CD4-positive, CD25-positive, alpha-beta regulatory T cell (primary cell): ENCODE measurements at places on chromosomes 16 and 17.

DNA sequence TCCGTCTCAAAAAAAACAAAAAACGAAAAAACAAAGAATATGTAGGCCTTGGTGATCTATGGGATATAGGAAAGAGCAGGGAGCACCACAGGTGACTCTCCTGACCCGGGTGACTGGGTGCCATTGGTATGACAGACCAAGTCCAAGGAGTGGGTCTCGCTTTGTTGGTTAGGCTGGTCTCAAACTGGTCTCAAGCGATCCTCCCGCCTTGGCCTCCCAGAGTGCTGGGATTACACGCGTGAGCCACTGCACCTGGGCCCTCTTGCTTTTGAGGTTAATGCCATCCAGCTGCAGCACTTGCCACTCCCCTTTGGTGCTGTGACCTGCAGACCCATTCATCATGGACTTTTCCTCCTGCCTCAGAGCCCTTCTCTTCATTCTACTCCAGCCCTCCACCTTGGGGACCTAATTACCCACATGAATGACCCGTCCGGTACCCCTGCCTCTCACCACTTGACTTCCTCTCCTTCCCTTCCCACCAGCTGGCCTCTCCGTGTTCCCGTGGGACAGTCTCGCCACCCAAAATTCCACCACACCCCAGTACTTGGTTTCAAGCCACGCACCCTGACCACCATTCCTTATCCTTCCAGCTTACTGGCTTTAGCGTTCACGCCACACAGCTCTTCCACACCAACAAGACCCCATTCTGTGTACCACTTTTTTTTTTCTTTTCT is 3.2 kb upstream of the UBE2G1 start:
- DNase-seq = no peak

- no peak for DNase-seq
Measured at GRCh38 chr17:79648181-79648831, 37.5 kb upstream of the RBFOX3 start.

DNA sequence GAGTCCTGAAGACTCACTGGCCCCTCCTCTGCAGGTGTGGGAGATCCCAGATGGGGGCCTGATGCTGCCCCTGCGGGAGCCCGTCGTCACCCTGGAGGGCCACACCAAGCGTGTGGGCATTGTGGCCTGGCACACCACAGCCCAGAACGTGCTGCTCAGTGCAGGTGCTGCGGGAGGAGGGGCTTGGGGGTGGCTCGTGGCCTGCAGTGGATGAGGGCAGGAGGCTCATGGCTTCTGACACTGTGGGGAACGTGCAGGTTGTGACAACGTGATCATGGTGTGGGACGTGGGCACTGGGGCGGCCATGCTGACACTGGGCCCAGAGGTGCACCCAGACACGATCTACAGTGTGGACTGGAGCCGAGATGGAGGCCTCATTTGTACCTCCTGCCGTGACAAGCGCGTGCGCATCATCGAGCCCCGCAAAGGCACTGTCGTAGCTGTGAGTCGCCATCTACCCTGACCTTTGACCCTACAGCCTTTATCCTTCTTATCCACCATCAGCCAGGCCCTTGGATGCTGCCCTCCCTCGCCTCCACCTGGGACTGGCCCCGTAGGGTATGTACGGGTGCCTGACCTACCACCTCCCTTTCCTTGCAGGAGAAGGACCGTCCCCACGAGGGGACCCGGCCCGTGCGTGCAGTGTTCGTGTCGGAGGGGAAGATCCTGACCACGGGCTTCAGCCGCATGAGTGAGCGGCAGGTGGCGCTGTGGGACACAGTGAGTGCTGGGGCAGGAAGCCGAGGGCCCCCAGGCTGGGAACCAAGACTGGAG is 3.6 kb downstream of the CORO1A start:
- DNase-seq = peak; percentile 85

- DNase-seq = no peak
Measured at GRCh38 chr17:19317359-19318095, 45.0 kb downstream of the B9D1 start.

DNA sequence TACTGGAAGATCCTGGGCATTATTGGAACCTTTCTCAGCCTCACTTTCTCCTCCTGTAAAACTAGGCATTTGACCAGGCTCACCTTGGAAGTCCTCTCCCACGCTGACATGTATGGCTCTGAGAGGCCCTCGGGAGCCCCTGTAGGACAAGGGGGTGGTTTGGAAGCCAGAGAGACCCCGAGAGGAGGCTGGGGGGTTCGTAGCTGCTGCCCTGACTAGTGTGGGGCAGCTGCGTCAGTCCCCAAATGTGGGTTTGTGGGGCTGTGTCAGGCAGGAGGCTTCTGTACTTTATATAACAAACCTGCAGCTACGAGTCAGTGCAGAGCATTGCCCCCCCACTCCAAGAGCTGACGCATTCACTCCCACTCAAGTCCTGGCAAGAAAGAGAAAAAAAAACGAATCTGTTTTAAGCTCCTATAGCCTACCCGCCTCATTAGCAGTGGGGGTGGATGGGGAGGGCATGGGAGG is 1.8 kb downstream of the CX3CL1 start:
- DNase-seq = no peak

DNA sequence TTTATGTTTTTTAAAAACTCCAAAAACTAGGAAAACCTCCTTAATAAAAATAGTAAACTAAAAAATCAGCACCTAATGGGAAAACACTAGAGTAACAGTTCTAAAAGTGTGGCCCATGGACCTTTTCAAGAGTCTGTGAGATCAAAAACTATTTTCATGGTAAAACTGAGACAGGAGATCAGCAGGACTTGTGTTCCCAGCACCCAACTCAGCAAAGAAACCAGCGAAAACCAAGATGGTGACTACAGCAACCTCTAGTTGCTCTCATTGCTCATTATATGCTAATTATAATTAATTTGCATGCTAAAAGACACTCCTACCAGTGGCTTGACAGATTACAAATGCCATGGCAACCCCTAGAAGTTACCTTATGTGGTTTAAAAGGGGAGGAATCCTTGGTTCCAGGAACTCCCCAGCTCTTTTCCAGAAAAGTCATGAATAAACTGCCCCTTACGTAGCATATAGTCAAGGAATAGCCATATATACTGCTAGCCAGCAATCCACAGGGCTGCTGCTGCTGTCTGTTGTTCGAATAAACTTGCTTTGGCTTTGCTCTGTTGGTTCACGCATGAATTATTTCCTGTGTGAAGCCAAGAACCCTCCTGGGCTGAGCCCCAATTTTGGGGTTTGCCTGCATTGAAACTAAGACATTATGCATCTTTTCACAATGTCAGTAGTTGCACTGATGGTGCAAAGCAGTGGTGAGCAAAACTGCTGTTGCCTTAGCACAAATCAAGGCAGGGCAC is 12.4 kb downstream of the CMTR2 start:
- DNase-seq = no peak

GRCh38 chr16:88694221-88695087 is 8.1 kb upstream of the SNAI3 start:
- DNase-seq = no peak

DNA sequence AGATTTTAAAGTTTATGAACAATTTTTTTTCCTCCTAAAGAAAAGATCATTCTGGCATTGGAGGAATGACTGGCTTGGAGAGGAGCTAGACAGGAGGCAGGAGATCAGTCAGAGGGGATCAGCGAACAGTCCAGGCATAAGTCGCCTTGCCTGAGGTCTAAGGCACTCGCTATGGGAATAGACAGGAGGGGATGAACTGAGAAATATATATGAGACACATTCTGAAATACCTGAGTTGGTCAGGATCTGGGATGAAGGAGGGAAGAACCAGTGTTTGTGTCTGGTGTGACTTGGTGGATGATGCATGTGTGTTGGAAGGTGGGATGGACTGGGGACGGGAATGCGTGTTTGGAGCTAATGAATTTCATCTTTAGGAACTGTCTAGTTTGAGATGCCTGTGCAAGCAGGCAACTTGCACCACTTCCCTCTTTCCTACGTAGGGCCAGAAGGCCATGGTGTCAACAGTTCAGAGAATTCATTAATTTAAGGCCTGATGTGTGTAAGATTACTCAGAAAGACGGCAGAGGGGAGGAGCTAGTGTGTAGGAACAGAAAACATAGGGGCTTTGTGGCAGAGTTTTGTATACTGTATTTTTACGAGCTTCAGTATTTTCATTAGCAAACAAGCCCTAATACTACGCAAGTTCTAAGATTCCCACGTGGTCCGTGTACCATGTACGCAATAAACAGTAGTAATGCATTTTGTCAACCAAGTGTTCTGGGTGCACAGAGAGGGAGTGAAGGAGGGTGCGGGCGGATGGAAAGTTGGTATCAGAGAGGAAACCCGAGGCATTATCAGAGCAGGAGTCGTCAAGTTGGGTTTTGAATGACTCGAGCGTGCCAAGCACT is 825 bp downstream of the HEATR6 start:
- DNase-seq = peak; percentile 5

GRCh38 chr17:39138431-39139160 is 12.8 kb downstream of the PLXDC1 start:
- DNase-seq = no peak

- DNase-seq = peak; percentile 44
Measured at GRCh38 chr17:17175917-17176316, 30.2 kb downstream of the PLD6 start.

- DNase-seq = no peak
Measured at GRCh38 chr17:34727601-34728000, 148.2 kb downstream of the TMEM132E start.
